ENCODE measurements at places on chromosomes 12 and 14.

DNA sequence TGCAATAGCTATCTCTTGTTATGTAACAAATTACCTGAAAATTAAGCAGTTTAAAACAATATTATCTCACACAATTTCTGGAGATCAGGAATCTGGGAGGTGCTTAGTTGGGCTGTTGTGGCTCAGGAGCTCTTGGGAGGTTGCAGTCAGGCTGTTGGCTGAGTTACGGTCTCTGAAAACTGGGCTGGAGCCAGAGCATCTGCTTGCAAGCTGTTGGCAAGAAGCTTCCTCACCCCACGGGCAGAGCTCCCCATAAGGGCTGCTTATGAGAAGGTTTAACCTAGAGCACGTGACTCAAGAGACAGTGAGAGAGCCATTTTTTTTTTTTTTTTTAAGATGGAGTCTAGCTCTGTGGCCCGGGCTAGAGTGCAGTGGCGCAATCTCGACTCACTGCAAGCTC, 346.8 kb downstream of the ATP23 start:
- DNase-seq: no peak

- DNase-seq: no peak
These were observed 13.9 kb upstream of the PPP1CC start for GRCh38 chr12:110756611-110757010.

DNA sequence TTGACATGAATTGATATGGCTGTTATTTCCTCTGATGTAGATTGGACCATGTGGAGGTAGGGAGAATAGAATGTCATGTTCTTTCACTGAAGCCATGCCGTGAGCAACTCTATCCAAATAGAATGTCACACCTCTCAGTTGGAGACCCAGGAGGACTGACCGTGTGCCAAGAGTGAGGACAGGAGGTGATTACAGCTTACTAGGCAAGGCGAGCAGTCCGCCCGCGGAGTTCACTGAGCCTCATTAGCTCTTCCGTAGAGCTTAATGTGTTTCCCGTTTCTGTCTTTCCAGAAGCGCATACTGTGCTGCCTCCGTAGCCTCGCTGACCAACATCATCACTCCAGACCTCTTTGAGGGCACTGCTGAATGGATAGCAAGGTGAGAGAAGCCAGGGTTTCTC, 45.6 kb downstream of the FNTB start:
- no peak for DNase-seq

DNA sequence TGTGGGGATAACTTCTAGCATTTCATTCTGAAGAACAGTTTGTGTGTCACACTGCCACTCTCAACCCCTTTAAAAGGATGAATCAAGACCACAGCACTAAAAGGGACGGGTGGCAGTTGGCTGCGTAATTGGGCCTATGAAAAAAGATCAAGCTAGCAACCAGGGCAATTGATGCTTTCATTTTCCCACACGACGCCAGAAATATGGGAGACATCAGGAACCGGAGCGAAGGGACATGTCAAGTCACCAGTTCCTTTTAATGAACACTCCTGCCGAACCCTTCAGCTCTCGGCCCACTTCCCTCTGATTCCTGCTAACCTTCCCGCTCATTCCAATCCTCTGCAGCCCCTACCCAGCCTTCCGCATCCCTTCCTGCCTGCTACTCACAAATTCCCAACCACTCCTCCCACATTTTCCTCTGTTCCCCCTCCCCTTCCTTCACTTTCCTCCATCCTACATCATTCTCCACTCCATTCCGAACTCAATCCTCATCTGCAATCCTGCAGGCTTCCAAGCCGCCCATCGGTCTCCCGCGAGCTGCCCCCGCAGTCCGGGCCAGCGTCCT, 753 bp downstream of the CSRNP2 start:
- DNase-seq: peak; percentile 24

- no peak for DNase-seq
These were observed 16.0 kb upstream of the EVL start for GRCh38 chr14:100049220-100049619.

- DNase-seq: no peak
These were observed 170.8 kb downstream of the TMX1 start for GRCh38 chr14:51410897-51411296.

GRCh38 chr14:29222671-29223268, 456.2 kb downstream of the FOXG1 start:
- peak; percentile 1 for DNase-seq

DNA sequence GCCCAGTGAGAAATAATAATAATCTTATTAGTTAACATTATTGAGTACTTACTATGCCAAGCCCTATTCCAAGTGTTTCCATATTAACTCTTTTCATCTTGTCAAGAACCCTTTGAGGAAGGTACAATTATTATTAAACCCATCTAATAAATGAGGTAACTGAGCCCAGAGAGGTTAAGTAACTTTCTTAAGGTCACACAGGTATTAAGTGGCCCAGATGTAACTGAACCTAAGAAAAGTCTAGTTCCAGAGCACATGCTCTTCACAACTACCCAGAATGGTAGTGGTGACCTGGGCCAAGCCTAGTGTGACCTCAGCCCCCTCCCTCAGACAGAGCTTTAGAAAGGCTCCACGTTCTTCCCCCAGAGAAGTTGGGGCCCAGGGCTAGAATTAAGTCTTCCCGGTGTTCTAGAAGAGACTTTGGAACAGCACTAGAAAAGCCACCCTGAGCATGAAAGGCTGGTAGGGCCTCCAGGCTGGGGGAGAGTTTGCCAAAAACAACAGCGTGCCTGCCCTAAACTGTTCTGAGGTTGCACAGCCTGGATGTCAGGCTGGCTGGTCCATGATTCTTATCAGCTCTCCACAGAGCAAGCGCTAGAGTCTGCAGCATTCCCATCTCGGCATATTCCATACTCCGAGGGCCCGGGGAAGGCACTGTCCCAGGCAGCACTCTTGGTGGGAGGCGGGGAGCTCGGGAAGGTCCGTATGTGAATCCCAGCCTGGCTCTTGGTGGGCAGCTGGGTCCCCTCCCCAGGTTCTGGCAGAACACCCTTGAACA, 41.3 kb upstream of the CTDSP2 start:
- no peak for DNase-seq

DNA sequence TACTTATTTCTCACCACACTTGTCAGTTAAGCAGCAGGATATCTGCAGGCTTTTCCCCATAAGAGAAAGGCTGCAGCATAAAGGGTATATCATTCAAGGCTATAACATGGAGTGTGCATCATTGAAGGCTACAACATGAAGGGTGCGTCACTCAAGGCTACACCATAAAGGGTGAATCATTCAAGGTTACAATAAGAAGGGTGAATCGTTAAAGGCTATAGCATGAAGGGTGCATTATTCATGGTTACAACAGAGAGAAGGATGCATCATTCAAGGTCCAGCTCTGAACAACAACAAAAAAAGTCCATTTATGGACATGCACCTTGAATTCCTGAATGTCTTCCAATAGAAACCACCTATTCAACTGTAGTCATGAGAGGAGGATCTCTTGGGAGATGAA, 32.8 kb upstream of the LUM start:
- DNase-seq: no peak

Data from activated CD4-positive, alpha-beta T cell treated with anti-CD3 and anti-CD28 coated beads, Interleukin-2, amount 50 U/mL, for 16 hours (primary cell).